GM12878 (cell line): ENCODE measurements at places on chromosomes 3 and 15. TPM values are rescaled to one million over a fixed set of nuclear protein-coding genes. Genes with fewer than 3 reads are reported as not detected.

Gene SEMA5B
- total RNA-seq, result not detected in 2 replicates

Gene TRAT1
- 0.18 and 0.56 TPM in 2 replicates for total RNA-seq

Gene P3H2
- total RNA-seq, result 68.3 and 69.4 TPM in 2 replicates

Gene ATG3
- total RNA-seq, result 48.2 and 53.7 TPM in 2 replicates

- DNase-seq, result no peak
- no peak overlapping the region for H3K4me3 ChIP-seq
- no peaks in the 10 kb centered on the region for H3K36me3 ChIP-seq
- peaks cover 1% of the 10 kb centered on the region; the same call in 1 of the 2 replicates for H3K27me3 ChIP-seq
- H3K27ac ChIP-seq, result no peak overlapping the region
These were observed 288.9 kb upstream of the DPH6 start for GRCh38 chr15:35834866-35835265.

- DNase-seq, result no peak
- no peak overlapping the region for H3K27ac ChIP-seq
- no peak overlapping the region for H3K4me3 ChIP-seq
- no peaks in the 10 kb centered on the region for H3K4me1 ChIP-seq
- H3K27me3 ChIP-seq, result peaks cover 8% of the 10 kb centered on the region
These were observed 72.2 kb downstream of the RPLP1 start for GRCh38 chr15:69524814-69525213.

DNA sequence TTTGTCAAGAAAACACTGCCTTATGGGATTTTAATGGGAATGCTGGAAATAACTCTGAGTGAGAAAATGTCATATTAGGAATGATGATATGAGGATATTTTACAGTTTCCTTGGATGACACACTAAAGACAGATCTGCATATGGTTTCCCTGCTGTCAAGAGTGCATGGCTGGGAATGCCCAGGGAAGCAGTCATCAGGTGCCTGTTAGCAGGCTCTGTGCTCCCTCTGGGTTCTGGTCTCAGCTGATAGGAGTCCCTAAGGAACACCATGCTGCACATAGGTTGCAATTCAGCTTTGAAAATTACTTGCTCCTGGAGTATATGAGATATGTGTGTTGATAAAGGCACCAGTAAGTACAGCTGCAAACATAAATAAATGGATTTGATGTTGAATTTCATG, 1064.6 kb downstream of the TUSC7 start:
- no peak for DNase-seq
- H3K4me1 ChIP-seq, result no peaks in the 10 kb centered on the region
- H3K27ac ChIP-seq, result no peak overlapping the region
- H3K36me3 ChIP-seq, result no peaks in the 10 kb centered on the region
- H3K4me3 ChIP-seq, result no peak overlapping the region
